Activated gamma-delta T cell treated with Interleukin-2 at 50 U/mL for 16 hours (primary cell): ENCODE measurements at places on chromosomes 1 and 21.

DNA sequence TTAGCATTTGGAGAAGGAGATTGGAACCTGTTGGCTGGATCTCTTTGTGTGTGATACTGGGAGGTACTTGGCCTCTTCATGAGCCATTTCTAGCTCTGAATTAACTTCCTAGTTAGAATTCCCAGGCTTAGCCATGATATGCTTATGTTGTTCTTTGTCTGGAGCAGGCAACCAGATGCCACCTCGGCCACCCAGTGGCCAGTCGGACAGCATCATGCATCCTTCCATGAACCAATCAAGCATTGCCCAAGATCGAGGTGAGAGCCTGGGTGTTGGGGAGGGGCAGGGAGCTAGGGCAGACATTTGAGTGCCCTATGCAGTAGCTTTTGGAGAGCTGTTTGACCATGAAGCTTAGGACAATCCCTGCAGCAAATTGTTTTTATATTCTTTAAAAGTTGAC is 26.5 kb upstream of the PIGV start:
- DNase-seq, result no peak

DNA sequence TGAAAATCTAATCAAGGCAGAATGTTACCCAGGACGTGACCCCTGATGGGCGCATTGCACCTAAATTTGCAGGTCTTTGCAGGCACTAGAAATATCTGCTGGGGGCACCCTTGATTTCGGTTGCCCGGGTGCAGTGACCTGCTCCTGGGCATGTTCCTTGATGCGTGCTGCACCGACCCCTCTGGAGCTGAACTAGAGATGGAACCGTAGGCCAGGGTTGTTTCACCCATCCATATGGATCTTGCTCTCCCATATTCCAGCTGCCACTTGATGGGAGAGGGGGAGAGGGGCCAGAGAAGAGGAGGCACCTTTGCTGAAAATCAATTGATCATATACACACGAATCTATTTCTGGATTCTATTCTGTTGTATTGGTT is 8.4 kb upstream of the COL18A1 start:
- no peak for DNase-seq

DNA sequence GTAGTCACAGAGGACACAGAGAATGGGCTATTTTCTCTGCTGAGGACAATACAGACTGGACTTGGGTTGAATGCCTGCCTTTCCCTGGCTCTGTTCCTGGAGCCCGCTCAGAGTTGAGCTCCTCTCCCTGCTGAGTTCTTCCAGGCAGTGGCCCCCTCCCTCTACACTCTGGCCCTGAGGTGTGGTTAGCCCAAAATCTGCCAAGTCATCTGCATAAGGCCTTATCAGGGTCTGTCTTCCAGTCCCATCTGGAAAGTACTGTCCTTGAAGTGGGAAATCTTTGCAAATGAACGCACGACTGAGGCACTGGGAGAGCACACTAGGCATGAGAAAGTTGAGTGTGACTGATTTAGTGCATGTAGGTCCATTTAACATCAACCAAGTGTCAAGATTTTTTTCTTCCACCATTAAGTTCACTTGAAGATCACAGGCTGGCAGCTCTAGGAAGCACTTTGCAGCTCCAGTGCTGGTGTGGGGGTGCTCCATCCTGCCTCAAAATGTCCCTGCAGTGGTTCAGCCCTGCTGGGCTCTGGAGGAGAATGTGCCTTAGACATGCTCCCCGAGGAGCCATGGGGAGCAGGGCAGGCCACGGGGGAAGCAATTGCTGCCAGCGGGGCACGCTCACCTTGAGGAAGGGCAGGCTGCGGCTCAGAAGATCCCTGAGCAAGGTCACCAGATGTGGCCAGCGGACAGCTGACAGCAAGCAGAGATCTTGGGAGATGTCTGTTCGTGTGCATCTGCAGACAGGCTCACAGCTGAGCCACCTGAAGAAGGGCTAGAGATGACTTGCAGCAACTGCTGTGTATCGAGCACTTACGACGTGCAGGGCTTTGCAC is 41.5 kb downstream of the IER5 start:
- DNase-seq, result no peak

DNA sequence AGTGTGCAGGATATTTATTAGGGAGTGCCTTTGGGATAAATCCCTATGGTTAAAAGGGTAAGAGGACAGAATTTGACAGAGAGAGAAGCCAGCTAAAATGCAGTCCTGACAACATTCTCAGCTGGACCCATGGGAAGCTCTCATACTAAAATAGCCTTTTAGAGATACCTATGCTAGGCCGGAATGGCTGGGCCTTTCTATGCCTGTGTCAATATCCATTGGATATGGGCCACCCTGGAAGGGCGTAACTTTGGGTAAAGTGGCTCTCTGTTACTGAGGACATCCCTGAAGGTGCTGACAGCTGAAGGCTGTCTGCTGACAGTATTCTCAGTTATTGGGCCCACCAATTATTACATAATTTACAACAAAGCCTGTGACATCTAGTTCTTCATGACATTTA is 613.0 kb upstream of the B3GALT2 start:
- no peak for DNase-seq

DNA sequence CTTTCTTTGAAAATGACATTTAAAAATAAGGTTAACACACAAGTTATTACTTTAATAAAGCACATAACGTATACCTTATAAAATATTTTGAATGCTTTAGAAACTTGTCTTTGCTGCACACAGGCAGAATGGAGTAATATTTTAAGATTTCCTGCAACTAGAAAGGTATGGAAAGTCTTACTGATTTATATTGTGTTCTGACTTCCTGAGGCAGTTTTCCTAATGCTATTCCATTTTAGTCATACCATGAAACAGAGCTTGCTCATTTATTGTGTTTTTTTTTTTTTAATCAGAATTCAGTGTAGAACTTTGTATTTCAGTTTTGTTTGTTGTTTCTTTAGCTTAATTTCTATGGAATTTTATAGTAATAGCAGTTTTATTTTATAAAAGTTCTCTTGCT is 60.9 kb upstream of the S1PR1 start:
- no peak for DNase-seq

GRCh38 chr1:155136748-155137147 is 1.1 kb downstream of the SLC50A1 start:
- DNase-seq, result no peak

GRCh38 chr1:41498391-41498790 is 13.9 kb upstream of the EDN2 start:
- no peak for DNase-seq

DNA sequence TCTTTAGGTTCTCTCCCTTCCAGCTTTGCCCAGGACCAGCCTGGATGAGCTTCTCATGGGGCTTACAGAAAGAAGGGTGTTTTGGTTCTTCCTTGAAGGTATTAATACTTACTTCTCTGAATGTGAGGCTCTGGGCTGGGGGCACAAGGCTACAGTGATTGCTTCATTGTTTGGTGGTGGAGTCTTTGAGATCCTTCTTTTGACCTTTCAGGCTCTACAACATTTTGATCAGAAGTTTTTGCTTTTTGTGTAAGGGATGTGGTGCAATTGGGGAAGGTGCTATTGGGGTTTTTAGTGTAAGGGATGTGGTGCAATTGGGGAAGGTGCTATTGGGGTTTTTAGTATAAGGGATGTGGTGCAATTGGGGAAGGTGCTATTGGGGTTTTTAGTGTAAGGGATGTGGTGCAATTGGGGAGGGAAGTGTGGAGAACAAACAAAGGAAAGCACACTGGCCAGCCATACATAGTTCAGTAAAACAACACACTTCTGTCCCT is 103.6 kb upstream of the IVNS1ABP start:
- DNase-seq, result peak; percentile 29

DNA sequence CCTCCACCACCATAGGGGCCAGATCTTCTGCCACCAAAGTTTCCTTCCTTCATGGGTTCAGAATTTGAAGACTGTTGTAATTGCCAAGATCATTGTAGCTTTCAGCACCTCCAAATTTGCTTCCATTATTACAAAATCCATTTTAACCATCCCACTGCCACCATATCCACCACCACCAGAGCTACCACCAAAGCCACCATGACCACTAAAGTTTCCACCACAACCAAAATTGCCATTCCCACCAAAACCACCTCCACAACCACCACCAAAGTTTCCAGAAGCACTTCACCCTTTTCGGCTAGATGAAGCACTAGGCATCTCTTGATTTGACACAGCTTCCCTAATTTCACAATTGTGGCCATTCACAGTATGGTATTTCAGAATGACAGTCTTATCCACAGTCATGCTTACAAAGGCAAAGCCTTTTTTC is 45.2 kb downstream of the SLC30A7 start:
- no peak for DNase-seq

DNA sequence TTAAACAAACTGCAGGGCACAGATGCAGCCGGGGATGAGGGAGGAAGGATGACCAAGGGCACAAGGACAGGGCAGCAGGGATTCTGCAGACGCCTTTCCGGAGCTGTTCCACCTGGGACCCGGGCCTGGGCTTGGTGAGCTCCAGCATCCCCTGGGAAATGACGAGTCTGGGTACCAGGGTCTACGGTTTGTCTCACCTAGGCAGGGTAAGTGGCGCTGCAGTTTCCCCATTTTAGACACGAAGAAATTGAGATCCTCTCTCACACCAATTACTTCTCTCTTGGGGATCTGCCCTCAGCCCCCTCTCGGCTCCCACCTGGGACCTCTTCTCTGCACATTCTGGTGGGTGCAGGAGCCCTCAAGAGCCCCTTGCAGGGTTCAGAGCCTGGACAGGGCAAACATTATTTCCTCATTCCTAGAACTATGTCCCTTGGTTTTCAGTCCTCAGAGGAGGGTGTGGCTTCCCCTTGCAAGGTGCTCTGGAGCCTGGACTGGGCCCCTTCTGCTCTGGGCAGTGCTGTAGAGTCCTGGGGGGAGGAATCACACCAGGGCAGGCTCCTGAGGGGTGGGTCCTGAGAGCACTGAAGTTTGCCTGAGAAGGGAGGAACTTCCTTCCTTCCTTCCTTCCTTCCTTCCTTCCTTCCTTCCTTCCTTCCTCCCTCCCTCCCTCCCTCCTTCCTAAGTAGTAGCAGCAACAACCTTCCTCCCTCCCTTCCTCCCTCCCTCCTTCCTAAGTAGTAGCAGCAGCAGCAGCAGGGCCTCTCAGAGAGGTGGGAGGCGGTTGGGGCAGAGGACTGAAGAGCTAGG is 16.0 kb downstream of the RAP1GAP start:
- DNase-seq, result no peak

DNA sequence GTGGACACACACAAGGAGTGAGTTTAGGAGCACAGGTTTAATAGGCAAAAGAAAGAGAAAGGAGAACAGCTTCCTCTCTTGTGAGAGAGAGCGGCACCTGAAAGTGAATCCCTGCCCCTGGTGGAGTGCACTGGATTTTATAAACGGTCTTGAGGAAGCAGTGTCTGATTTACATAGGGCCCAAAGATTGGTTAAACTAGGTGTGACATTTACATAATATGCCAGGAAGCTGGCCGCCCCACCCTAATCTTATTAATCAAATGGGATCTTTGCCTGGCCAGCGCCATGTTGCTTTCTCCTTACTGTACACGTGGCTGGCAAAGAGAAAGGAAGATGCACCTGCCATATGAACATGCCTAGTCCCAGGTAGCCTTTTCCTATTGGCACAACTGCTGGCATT is 38.7 kb downstream of the CFH start:
- DNase-seq, result no peak

- DNase-seq, result no peak
Observed at GRCh38 chr1:237864338-237865244, 26.1 kb downstream of the ZP4 start.

GRCh38 chr1:116762781-116763115 is 8.5 kb downstream of the CD2 start:
- no peak for DNase-seq

DNA sequence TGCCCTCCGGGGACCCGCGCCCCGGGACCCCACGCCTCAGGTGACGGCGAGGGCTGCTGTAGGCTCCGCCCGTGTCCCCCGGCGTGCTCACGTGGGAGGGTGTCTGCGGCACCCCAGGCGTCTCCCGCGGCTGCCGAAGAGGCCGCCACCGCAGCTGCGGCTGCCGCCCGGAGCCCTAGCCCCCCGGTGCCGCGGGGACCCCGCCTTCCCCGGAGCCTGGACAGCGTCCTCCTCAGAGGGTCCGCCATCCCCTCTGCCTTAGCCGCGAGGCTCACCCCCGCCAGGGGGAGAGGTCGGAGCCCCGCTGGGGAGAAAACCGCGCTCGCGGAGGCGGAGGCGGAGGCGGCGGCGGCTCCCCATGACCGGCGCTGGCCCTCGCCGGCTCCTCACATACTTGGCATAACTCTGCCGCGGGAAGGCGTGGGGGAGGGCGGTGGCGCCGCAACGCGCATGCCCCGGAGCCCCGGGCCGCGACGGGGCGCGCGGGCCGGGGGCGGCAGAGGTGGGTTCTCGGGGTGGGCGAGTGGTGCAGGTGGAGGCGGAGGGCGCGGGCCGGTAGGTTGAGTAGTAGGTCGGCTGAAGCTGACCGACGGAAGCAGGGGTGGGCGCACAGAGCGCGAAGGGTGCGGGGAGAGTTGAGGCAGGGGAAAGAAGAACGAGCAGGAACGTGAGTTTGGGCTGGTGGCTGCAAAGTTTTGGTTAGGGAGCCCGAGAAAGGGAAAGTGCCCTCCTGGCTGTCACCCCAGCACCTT is 700 bp upstream of the SYDE2 start:
- DNase-seq, result peak; percentile 59

DNA sequence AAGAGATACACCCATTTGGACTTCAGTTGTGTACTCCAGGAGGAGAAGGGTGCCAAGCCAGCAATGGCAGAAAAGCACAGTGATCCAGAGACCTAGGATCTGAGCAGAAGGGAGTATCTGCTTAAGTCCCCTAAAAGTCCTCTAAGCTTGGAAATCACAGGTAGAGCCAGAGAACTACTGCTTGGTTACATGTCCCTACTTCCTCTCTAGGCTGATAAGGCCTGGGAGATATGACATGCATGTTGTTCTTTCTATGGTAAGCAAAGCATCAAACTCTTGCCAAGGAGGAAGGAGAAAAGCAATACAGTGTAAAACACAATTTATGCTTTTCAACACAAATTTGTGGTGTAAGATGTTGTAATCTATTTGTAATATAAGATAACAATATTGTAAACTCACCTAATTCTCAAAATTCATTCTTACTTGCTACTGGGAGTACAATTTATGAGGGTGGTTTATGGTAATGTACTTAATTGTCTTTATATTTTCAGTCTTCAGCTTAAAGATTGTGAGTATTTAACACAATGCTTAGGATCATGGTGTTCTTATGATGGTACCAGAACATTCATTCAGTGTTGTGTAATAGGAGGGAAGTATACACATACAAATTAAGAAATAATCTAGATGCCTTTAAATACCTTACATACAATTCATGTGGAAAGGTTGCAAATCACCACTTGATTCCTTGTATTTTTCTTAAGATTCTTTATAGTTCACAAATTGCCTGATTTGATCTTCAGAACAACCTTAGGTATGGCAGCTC is 49.1 kb upstream of the GNG12 start:
- DNase-seq, result no peak

DNA sequence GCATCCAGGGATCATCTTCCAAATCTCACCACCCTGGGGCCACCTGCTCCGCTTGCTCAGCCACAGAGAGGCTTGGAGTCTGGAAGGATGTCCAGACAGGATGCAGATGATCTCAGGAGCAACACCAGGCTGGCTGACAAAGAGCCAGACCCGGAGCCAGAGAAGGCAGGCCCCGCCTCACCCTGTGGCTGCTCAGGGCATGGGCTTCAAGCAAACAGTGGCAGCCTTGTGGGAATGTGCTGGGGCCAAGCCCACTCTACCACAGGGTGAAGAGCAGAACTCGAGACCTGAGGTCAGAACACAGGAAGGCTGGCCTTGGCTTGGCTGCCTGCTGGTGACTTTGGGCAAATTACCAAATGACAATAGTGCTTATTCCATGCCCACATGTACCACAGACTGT is 45.5 kb downstream of the MRPL37 start:
- no peak for DNase-seq
